ENCODE measurements at places on chromosomes 5 and 9.

GRCh38 chr9:69857131-69857530 is 36.5 kb downstream of the CFAP95 start:
- no peak for DNase-seq

DNA sequence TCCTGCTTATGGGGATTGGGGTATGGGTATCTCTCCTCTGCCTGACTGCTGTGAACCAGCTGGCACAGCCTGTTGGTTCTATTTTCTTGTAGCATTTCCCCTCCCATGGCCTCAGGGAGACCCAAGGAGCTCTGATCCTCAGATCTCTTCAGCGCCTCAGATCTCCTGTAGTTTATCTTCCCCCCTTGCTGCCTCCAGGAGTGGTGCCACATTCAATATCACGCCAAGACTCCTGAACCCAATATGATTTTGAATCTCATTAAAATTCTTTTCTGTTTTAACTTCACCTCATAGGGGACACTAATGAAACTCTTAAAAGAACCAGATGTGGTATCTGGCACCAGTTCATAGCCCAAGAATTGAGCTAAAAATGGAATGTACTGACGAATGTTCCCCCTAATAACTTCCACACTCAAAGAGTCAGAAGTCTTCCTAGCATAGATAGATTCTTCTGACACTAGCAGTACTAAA is 59.6 kb upstream of the LIFR start:
- DNase-seq: no peak

DNA sequence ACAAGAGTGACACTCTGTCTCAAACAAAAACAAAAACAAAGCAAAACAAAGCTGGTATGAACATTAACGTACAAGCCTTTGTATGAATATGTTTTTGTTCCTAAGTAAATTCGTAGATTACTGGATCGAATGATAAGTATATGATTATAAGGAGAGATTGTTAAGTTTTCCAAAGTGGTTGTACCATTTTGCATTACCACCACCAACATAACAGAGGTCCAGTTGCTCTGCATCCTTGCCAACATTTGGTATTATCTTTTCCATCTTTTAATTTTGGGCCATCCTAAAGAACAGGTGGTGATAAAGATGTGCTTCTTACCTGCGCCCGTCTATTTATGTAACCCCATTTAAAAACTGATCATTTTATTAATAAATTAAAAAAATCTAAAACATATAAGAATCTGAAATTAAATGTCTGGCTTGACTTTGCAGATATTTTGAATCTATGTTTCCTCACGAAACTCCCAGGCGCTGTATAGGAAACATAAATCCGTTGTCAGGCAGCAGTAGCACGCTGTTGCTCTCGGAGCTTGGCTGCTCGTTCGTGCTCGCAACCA is 593 bp upstream of the NAA35 start:
- DNase-seq: no peak

DNA sequence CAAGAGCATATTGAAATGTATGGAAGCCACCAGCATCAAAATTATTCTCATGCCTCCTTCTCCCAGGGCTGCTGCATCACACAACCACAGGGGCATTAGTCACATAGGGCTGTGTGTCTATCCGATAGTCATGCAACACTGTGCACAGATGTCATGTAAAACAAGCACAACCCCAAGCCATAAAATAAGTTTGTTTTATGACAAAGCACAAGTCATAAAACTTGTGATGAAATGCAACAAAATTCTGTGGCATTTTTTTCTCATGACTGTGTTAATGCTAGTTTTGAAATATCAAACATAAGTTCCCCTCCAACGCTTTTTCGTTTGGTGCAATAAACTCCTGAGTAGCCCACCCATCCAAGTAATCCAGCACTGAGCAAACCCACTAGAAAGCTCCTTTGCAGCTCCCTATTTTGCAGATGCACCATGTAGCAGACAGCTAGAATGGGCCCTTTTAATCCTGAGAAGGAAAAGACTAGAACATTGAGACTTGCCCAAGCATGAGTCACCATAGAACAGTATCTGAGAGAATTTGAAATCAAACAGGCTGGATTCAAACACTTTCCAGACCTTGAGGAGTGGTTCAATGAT is 93.3 kb upstream of the ZNF366 start:
- DNase-seq: no peak

DNA sequence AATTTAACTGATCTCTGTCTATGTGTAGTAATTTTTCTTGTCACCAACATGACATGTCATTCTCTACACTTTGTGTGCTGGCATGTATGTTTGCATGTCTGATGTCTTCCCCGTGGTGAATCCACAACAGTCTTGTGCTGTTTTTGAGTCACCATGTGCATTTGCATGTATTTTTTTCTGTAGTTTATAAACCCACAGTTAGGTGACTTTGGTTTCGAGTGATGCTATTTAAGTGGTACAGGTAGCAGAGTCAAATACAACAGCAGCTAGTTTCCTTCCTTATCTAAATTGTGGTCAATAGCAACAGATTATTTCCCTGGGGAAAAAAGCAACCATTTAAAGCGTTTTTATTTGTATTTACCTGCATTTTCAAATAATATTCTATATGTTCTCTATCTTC is 89.9 kb upstream of the FSD1L start:
- no peak for DNase-seq

DNA sequence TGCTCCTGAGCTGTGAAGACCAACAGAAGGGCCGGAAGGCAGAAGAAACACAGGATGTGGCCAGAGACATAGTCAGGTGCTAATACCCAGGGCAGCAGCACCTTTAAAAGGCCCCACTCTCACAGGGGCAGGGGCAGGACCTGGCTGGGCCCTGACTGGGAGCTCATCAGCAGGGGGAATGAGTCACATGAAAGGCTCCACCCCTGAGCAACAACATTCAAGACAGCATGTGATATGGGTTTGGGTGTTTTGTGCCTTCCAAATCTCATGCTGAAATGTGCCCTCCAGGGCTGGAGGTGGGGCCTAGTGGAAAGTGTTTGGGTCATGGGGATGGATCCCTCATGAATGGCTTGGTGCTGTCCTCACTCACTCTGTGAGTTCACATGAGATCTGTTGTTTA is 181.7 kb downstream of the ERCC6L2 start:
- DNase-seq: no peak

DNA sequence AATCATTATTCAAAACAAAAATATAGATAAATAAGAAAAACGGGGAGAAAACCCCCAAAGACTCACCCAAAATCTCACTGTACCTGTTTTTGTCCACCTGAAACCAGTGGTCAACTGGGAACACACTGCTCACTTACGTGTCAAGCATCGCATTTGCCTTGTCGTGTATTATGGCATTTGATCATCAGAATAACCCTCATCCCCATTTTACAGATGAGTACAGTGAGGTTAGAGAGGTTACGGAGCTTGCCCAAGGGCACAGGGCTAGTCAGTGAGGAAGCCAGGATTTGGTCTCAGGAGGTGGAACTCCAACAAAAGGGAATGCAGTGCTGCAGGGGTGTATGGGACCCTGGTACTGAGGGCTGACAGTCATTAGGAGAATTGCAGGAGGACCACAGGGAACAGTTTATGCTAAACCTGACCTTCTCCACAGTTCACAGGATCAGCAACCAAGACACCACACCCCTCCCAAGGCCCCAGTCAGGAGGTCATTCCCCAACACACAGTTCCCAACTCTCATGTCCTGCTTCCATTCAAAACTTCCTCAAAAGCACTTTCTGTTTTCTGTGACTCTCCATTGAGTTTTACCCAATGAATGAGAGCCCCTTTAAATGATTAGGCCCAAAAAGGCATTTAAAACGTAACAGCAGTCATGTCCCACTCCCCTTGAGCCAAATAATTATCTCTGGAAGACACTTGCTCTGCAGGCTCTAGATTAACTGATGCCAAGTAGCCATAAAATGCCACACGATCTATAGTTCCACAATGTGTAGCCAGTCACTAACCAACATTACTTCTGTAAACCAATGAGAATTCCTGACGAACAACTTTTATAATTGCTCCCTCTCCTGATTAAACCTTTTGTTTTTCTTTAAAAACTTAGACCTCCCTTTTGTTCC is 50.8 kb downstream of the CTSL start:
- no peak for DNase-seq

- no peak for DNase-seq
These were observed 8.4 kb upstream of the SETD9 start for GRCh38 chr5:56900858-56901578.

GRCh38 chr9:3888497-3888858 is 362.7 kb upstream of the RFX3 start:
- DNase-seq: no peak

GRCh38 chr9:18605766-18606180 is 131.8 kb downstream of the ADAMTSL1 start:
- DNase-seq: no peak

- DNase-seq: no peak
These were observed 38.2 kb downstream of the FOCAD start for GRCh38 chr9:20722221-20722620.

Measured in stimulated activated CD4-positive, alpha-beta T cell treated with anti-CD3 and anti-CD28 coated beads, Interleukin-15, amount 100 ng/mL, for 1 hour (primary cell).